ENCODE measurements at places on chromosomes 2 and 18.

DNA sequence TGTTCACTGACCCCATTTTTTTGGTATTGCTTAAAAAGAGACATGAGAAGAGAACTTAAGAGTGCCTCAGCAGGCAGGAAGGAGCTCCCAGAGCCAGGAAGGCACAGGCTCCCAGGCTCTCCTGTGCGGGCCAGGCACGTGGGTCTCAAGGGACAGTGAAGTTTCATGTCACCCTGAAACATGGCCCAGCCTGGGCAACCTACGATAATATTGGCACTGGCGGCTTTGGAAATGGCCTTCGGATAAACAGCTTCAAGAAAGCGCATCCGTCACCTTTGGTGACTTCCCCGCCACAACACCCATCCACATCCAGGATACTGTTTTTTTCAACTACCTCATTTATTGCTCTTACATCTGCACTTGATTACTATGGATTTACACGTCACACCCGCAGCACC is 30.5 kb downstream of the PXDN start:
- DNase-seq = no peak

DNA sequence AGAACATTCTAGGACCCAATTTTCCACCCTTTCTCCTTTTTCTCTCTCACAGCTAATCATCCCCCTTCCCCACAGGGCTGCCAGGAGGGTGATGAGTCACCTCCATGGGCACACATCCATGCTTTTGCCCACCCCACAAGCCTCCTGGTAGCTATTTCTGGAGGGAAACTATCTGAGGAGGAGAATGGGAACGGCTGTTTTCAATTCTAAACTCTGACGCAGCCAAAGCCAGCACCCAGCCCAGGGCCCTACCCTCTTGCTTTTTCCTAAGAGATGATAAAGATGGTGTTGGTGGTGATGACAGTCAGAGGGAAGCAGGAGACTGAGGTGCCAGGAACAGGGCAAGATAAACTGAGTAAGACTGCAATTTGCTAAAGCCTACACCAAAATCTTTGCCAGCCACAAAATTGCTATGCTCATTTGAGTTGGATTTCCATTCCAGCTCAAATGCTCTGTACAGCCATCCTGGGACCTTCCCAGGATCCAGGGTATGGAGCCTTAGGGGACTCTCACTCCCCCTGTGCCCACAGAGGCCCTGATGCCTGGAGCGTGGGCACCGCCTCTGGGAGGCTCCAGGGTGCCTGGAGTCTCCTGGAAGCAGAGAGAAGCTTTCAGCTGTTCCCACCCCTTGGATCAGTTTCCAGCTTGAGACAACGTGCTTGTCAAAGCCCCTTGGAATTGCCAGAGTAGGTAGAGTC is 62.0 kb upstream of the FZD7 start:
- no peak for DNase-seq

GRCh38 chr18:6452194-6452593 is 37.5 kb upstream of the L3MBTL4 start:
- DNase-seq = no peak

- DNase-seq = no peak
Measured at GRCh38 chr2:45759310-45759851, 107.9 kb downstream of the PRKCE start.

DNA sequence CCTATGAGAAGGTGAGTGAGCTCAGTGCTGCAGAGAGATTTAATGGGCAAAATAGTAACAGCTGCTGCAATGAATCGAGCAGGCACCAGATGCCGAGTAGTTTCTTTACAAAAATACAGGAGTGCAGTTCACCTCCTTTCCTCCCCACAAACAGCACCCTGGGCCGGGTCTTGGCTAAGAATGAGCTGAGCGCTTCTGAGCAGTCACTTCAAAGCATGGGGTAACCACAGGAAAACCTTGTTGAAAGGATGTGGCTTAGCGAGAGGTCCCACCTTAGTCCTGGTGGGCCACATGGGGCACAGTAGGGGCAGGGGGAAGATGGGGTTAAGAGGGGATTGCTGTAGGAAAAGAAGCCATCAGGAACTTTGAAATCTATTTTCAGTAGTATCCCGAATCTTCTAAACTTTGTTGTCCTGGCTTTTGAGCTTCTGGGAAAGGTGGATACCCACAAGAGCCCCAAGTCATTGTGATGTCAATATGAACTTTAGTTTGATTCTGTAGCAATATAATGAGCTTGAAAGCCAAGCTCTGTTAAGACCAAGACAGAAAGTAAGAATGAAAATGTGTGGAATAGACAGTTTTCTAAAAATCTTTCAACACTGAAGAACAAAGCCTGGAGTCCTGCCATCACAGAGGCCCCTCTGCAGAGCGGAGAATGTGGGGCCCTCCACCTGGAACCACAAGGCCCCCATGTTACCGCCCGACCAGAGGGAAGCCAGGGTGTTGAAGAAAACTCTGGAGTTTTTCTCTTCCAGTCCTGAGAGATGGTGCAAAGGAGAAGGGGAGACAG is 101.0 kb upstream of the ZNF236 start:
- DNase-seq = no peak

DNA sequence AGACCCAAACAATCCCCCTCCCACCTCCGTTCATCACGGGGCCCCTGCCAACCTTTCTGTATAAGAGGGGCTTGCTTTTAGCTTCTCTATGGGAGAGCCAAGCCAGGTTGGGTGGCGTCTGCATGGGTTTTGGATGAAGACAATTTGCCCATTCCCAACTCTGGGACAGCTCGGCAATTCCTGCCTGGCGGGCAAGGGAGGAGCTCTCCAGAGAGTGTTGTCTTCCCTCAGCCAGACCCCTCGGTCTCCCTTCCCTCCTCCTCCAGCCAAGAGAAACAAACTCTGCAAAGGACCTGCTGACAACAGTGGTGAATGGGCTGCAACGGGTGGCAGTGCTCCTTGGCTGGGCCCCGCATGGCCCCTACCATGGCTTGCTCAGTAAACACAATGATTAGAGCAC is 267.2 kb upstream of the HDAC4 start:
- no peak for DNase-seq

GRCh38 chr2:72524071-72524470 is 301.8 kb downstream of the EXOC6B start:
- no peak for DNase-seq

- peak; percentile 18 for DNase-seq
Measured at GRCh38 chr2:224039770-224040440, 819 bp upstream of the SERPINE2 start.

DNA sequence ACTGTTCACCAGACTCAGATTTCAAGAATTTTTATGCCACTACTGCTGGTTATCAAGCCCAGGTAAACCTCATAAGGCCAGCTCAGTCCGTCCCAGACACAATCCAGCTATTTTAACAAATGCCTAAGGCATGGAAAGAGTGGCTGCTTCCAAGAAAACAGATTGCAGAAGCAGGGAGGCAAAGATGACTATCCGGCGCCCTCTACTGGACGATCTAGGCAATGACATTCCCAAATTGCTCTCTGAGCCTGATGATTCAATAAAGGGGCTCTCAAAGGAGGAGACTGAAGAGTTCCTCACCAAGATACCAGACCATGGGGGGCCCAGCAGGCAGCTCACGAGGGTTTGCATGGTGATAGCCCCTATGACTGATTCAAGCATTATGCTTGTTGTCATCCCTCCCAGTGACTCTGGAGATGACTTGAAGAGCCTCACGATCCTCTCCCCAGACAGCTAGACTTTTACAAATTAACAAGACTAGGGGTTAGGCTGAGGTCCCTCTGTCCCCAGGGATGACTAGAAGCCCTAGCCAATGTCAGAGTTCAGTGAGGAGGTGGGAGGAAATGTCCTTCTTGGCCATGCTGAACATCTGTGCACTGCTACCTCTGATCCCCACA is 25.0 kb downstream of the SERPINB8 start:
- no peak for DNase-seq

- DNase-seq = no peak
Measured at GRCh38 chr18:49486606-49486952, 455 bp downstream of the C18orf32 start.

DNA sequence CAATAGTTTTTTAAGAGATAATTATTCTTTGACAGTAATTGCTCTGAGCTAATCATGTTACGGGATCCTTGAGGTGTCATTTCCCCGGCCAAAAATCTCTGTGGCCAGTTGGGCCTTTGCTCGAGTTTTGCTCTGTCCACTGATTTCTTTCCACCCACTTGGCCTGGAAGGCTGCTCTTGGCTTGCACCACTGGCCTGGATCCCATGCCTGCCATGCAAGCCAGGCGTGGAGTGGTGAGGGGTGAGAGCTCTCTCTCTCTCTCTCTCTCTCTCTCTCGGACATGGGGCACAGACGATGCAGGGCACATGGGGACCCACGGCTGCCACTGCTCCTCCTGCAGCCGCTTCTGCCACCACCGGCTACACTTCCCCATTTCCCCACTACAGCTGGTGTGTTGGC is 853.0 kb upstream of the GCFC2 start:
- no peak for DNase-seq

- DNase-seq = no peak
Measured at GRCh38 chr2:62774555-62775366, 69.2 kb downstream of the EHBP1 start.

- DNase-seq = no peak
Measured at GRCh38 chr18:34651586-34652369, 58.3 kb upstream of the DTNA start.

GRCh38 chr2:20990442-20991430 is 53.1 kb downstream of the APOB start:
- no peak for DNase-seq

DNA sequence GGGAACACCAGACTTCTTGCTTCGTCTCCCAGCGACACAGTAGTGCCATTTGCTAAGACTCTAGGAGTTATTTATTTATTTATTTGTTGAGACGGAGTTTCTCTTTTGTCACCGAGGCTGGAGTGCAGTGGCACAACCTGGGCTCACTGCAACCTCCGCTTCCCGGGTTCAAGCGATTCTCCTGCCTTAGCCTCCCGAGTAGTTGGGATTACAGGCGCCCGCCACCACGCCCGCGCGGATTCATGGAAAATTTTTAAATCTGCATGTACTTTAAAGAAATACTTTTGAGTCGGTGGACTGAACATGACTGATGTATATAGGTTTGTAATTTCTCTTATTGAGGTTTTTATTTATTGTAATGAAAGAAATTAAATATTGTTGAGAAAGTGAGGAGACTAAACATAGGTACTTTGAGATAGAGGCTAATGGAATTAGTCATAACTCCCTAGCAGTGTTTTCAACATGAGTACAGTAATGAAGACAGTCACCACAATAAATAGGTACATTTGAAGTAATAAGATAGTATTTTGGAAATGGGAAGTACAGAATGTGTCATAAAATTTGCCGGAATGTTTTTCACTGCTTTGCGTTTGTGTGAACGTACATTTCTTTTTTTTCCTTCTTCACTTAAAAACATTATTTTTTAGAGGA is 983 bp downstream of the MTX2 start:
- DNase-seq = no peak

DNA sequence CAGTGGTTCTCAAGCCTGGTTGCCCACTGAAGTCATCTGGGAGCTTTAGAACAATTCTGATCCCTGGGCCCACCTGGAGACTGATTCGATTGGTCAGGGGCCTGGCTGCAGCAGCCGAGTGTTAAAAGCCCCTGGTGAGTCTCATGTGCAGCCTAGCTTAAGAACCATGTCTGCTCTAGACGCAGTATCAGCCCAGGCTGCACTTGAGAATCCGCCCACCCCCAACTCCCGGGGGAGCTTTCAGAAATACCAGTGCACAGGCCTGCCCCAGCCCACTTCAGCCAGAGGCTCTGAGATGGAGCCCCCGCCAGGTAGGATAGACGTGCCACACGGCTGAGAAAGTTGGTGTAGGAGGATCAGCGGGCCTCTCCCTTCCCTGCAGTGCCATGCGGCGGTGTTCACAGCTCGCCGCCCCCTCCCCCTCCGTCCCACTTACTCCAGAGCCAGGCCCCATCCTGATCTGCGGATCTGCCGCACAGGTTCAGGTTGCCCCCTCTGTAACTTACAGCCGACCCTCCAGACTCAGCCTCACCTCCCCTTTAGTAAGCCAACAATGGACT is 209.0 kb upstream of the RAB12 start:
- DNase-seq = no peak

DNA sequence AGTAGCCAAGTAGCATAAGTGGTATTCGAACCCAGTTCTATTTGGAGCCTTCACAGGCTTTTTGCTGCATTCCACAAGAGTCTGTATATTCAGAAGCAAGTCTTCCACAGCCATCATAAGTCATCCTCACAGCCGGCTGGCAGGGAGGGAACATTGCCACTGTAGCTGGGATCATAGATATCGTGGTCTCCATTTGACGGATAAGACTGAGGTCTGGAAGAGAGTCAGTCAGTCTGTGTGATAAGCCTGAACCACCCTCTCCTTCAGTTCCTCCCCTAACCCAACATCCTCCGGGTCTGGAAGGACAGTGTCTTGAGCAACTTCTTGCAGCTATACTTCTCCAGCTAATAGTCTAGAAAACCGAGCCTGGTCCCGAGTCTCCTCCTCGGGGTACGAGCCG is 17.0 kb upstream of the C1QL2 start:
- no peak for DNase-seq

- no peak for DNase-seq
Measured at GRCh38 chr2:112216167-112216566, 38.7 kb downstream of the ZC3H8 start.

GRCh38 chr2:239002954-239003623 is 155.2 kb downstream of the TWIST2 start:
- no peak for DNase-seq

GRCh38 chr2:46351098-46351749 is 54.0 kb downstream of the EPAS1 start:
- no peak for DNase-seq

DNA sequence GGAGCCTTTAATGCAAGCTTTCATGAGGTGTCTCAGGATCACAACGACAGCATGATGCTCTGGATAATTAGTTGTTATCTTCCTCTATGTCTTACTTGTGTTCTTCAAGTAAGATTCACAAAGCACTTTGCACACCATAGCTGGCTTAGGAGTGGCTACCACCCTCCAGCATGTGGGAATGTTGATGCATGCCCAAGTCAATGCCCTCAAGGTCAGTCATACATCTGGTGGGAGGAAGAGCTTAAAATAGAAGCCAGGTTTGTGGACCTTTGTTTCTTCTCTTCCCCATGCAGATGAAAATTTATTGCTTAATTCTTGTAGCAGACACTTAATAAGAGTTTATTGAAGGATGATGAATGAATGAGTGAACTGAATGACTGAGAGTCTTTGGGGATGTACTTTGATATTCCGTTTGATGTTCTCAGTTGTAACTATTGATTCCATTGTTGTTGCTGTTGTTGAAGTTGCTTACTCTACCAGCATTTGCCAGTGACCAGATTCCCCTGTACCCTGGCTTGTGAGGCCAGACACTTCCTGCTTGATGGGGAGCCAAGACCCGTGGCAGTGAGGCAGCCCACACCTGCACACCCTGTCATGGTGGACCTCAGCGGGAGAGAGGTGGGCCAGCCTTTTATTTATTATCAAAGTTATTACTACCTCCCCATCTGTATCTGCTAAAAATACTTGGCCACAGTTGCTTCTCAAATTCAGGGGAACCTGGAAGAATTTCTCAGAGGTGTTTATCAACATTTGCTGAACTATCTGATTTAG is 137.8 kb downstream of the LAMA3 start:
- DNase-seq = no peak

- DNase-seq = no peak
Measured at GRCh38 chr2:21256006-21256405, 132.2 kb downstream of the TDRD15 start.

DNA sequence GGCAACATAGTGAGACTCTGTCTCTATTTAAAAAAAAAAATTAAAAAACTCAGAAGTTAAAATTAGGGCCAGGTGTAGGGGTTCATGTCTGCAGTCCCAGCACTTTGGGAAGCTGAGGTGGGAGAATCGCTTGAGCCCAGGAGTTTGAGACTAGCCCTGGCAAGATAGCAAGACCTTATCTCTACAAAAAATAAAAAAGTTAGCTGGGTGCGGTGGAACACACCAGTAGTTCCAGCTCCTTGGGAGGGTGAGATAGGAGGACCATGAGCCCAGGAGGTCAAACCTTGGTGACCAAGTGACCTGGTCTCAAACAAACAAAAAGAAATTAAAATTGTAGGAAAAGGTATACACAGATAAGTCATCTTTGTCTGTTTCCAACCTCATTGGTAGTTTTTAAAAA is 11.3 kb downstream of the TTLL4 start:
- DNase-seq = no peak
